ENCODE measurements at places on chromosomes 6 and 20.

GRCh38 chr6:147322299-147323162 is 118.3 kb downstream of the STXBP5 start:
- no peak for DNase-seq

GRCh38 chr6:170316071-170316470 is 9.5 kb downstream of the FAM120B start:
- no peak for DNase-seq

DNA sequence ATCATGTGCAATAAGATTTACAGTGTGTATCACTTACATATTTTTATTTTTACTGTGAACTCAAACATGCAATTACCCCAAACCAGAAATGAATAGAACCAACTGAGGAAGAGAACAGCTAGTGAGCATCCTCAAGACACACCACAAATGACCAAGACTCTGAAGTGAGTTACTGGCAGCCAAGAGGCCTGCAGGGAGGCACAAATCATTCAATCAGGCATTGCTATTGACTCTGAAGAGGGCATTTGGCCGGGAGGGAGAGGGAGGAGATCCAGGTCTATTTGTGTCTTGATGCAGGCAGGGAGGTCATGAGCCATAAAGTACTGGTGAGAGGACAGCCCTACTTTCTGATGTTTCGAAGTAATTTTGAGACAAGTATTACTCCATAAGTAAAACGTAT is 257.7 kb downstream of the BCKDHB start:
- no peak for DNase-seq

DNA sequence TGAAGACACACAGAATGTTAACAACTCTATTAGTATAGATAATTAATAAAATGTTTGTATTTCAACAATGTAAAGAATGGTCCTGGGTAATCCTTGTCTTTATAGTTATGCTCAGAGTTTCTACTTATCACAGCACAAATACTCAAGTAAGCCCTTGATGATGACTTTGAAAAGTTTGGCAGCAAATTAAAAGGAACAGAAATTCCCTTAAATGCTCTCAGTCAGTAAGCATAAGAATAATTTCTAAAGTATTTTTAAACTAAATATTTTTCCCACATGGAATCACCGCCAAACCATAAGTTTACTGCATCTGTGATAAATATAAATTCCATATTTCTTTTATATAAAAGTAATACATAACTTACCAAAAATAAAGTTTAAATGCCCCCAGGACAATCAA is 96.1 kb downstream of the COL12A1 start:
- no peak for DNase-seq

GRCh38 chr20:48983423-48984400 is 62.2 kb downstream of the ARFGEF2 start:
- DNase-seq: no peak

- DNase-seq: no peak
Measured at GRCh38 chr6:63014290-63014689, 197.0 kb upstream of the FKBP1C start.

- DNase-seq: no peak
Measured at GRCh38 chr6:137264311-137265075, 45.3 kb upstream of the IFNGR1 start.

- no peak for DNase-seq
Measured at GRCh38 chr20:891058-891705, 25.0 kb downstream of the ANGPT4 start.

DNA sequence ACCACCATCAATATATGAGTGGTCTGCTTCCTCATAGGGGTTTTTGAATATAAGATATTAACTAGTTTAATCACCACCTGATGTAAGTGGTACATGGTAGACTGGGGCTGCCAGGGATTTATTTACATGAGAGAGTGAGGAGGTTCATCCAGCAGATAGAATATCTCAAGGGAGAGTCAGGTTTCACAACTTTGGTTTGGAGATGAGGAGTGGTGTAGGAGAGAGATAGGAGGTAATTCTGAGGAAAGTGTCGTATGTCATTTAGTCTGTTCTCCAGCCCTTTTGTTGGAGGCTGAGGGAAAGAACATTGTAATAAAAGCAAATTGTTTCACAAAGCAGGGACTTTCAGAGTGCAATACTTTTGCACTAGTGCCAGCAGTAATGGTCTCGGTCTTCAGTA is 16.8 kb downstream of the L3MBTL3 start:
- DNase-seq: no peak

DNA sequence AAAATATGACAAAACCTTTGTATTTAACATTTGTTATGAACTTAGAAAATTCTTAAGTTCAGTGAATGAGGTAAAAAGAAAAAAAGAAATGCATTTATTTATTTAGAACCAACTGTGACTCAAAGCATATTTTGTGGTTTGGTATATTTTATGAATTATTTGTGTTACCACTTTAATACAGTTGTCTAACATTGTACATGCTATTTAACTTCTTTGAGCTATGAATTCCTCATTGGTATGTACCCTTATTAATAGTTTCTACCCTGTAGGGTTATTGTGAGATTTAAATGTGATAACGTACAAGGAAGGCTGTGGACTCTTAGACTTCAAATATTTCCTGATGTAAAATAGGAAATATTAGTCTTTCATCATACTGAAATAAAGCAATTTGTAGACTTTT is 162.6 kb downstream of the MMUT start:
- DNase-seq: no peak

- DNase-seq: no peak
Measured at GRCh38 chr6:2794171-2794730, 29.1 kb downstream of the WRNIP1 start.

- DNase-seq: no peak
Measured at GRCh38 chr6:16706911-16707783, 54.1 kb downstream of the ATXN1 start.

DNA sequence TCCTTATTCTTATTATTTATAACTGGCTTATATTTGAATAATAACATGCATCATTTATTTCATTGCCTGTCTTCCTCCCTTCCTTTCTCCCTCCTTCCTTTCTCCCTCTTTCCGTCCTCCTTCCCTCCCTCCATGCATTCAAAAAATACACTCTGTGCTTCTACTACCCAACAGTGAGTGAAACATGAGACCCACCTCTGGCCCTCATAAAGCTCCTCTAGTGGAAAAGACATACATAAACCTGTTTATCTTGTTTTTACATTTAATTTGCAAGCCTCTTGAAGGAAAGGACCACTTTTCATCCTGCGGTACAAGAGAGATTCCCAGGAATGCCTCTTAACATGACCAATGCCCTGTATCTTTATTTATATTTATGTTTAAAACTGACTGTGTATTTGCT is 21.8 kb upstream of the ISM1 start:
- no peak for DNase-seq

GRCh38 chr6:101851911-101852310 is 458.4 kb downstream of the GRIK2 start:
- DNase-seq: no peak

DNA sequence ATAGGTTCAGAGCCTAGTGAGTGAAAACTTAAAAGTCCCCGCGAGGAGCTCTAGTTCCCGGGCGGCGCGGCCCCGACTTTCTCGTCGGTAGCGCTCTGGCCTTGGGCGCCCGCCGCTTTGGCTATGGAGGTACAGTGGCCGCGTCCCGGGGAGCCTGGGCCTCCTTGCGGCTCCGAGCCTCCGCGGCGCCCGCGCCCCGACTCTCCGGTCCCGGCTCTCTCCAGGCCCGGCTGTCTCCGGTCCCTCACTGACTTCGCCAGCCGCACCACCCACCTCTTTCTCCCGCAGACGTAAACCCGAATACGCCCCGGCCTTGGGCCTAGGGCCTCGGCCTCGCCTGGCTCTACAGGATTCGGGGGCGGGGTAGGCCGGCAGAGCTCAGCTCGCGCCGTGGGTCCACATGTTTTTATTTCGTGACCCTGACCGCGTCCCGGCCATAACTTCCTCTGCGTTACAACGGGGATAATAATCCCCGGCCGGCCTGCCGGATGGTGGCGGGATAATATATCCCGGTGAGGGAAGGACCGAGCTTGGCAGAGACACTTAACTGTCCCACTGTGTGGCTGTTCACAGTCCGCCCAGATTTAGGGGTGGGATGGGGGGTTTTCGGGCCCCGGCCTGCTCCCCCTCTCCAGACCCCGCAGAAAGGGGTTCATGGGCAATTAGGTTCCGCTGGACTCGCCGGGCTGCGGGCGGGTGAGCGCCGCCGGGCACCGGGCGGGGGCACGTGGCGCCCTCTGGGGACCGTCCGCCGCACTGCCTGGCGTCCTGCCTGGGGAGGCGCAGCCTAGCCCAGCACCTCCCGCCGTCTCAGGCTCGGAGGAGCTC is 10.0 kb upstream of the TBX18 start:
- DNase-seq: no peak

DNA sequence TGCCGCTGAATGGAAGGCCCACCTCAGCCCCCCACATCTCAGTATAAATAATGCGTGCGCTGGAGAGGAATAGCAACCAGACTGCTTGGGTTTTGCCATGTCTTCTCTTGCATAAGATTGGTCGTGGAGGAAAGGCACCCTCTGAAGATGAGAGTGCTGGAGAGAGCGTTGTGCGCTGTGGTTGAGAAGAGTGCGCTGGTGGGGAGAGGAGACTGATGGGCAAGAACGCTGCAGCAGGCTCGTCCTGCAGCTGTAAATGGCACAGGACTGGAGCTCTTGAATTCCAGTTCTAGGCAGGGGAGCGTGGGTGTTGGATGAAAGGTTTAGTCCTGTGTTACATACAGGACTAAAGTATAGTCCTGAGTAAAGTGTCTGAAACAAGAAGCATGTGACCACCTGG is 51.5 kb downstream of the RPRD1B start:
- no peak for DNase-seq

GRCh38 chr6:113530769-113531168 is 326.4 kb upstream of the MARCKS start:
- DNase-seq: no peak

DNA sequence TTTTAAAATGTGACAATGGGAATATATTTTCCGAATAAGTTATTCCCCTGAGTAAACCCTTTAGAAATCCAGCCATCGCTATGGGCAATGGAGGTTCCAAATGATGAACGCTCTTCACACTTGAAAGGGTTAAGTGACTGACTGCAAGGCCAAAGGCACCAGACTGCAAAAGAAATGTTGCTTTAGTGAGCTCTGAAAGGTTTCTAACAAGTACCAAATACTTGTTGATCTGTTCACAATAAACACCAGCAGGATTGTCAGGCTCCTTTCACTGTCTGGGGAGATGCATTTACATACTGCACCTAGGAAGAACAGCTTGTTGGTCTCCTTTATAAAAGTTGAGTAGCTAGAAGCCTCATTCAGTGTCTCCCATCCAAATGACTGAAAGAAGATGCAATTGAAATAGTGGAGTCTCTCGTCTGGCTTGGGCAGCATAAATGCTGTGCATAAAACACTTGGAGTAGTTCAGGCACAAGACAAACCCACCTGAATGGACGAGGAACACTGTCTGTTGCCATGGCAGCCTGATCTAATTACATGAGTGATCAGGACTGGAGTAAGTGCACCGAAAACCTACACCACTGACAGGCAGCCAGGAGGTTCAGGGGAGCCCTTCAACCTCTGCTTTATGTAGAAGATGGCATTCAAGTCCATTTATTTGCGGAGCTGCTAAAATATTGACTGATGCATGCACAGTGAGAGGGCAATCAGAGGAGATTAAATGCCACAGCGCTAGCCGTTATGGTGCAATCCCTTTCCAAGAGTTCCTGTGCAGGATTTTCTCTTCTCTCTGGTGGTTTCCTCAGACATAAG is 2.9 kb downstream of the ATXN1 start:
- DNase-seq: no peak

- no peak for DNase-seq
Measured at GRCh38 chr6:82006027-82006738, 241.4 kb downstream of the IBTK start.

DNA sequence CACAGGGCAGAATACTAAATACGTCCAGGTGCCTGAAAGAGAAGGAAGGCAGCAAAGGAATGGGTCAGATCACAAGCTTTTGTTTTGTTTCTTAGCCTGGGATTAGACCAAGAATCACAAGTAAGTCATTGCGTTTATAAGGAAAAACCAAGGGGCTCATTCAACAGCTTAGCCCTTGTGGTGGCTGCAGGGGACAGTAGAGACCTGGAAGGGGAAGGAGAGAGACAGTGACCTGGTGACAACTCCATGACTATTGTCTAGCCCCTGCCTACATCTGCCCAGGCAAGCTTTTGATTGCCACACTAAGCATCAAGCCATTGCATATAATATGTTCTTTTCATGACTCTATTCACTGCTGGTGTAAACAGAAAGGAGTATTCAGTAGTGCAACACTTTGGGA is 30.2 kb upstream of the TBC1D7 start:
- DNase-seq: no peak

GRCh38 chr20:47989957-47990356 is 204.7 kb upstream of the SULF2 start:
- no peak for DNase-seq

DNA sequence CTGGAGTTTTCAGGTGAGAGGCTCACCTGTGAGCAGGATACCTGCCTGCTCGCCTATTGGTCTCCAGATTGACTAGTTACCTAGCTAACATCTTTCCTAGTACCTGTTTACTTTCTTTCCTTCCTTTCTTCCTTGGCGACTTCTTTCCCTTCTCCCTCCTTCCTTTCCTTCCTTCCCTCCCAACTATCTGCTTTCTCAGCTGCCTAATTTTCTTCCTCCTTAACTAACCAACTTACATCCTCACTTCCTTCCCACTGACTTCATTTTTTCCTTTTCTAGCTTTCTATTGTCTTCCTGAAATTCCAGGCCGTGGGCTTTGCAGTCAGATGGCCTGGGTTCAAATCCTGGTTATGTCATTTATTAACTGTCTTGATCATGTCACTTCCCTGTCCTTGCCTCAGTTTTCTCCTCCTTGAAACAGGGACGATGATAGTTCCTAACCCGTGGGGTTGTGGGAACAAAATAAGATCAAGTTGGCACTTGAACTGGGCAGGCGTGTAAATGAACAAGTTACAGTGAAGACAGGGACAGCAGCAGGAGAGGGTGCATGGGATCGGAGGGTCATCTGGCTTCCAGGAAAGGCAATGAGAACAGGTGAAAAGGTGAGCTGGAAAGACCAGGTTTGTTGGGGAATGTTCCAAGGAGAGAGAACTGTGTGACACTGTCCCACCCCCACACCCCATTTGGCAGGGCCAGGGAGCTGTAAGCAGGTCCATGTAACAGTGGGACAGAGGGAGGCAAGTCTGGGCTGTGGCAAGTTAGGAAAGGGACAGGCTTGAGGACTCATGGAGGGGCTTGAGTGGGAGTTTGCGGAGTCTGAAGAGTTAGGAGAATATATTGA is 540 bp downstream of the SGK2 start:
- no peak for DNase-seq

DNA sequence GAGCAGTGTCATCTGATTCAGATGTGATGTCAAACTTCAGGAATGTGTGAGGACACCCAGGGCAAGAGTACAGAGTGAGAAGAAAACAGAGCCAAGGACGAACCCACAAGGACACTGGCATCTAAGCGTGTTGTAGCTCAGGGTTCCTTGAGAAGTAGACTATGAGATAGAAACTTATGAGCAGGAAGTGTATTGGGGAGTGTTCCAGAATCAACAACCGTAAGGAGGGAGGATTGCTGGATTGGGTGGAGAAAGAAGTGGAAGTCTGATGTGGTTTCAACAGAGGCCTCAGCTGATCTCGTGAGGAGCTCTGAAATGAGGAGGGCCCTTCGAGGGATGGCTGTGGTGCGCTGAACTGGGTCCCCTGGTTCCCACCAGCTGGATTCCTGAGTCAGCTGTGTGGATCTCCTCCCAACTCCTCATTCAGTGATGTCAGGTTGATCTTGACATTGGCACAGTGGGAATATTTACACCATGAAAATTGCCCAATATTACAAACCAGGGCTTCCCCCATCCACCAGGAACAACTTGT is 25.7 kb upstream of the IGF2R start:
- DNase-seq: no peak

- no peak for DNase-seq
Measured at GRCh38 chr6:143867236-143867635, 3.0 kb downstream of the ZC2HC1B start.

- DNase-seq: no peak
Measured at GRCh38 chr6:163837691-163838431, 423.3 kb downstream of the QKI start.

GRCh38 chr20:57709823-57710799 is at the start of gene PMEPA1:
PMEPA1 (minus strand) TSS chr20:57710015; CDS start chr20:57709582, 433 bp downstream.
- peak; percentile 89 for DNase-seq
